ENCODE measurements at places on chromosomes 11 and 22. TPM values are rescaled to one million over a fixed set of nuclear protein-coding genes. Genes with fewer than 3 reads are reported as not detected.

DNA sequence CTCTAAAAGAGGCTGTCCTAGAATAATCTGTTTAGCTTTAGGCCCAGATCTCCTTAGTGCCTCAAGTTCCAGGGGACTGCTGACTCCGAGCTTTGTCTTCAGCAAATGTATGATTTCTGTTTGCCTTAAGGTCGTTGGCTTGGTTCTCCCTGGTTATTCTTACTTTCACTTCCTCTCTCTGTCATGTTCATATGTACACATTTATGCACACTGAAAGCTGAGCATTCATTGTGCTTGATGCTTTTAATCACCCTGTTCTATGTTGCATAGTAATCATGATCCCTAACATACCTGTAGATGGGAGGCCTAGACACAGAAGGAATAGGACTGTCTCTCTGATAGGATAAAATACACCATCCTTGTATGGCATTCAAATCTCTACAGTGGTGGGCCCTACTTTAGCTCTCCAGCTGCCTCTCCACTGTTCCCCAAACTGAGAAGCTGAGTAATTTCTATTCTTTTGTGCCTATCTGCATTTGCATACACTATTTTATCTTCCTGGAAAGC lies 7.2 kb downstream of the PPFIBP2 start:
- DNase-seq, result no peak
- no peaks in the 10 kb centered on the region for H3K36me3 ChIP-seq
- H3K27me3 ChIP-seq, result no peaks in the 10 kb centered on the region
- no peak overlapping the region for H3K4me3 ChIP-seq
- peaks cover 16% of the 10 kb centered on the region for H3K4me1 ChIP-seq

DNA sequence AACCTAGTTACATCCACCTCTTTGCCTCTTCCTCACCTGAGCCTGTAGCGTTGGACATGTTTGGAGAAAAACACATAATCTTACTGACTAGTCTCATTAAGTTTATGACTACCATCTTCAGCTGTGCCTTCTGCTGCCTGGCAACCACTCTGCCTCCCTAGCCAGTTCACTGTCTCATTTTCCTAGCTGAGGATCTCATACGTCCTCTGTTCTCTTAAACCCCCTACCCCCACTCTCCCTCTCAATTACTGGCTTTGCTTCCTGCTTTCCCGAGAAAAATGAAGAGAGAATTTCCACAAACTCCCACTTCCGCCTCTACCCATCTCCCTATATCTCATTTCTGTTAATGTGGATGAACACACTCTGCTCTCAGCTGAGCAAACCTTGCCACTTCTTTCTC lies 239.3 kb upstream of the POU2AF2 start:
- H3K36me3 ChIP-seq, result no peaks in the 10 kb centered on the region
- H3K4me3 ChIP-seq, result no peak overlapping the region
- no peak overlapping the region for H3K27ac ChIP-seq
- H3K27me3 ChIP-seq, result no peaks in the 10 kb centered on the region
- H3K4me1 ChIP-seq, result no peaks in the 10 kb centered on the region
- DNase-seq, result no peak

DNA sequence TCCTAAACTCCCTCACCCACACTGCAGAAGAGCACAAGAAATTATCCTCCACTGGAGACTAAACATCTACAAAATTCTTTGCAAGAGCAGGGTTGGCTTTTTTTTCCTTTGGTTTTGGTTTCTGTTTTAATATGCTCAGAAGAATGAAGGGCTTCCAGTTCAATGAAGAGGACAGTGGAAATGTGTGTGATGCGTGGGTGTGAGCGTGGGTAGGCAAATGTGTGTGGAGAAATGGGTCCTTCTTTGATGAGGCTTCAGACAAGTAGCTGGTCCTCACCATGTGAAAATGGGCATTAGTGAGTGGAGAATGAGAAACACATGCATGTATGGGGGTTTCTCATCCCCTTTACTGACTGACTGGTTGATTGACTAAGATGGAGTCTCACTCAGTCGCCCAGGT lies 263.3 kb upstream of the SYN3 start:
- DNase-seq, result no peak
- no peaks in the 10 kb centered on the region for H3K4me1 ChIP-seq
- no peak overlapping the region for H3K4me3 ChIP-seq
- H3K27ac ChIP-seq, result no peak overlapping the region
- no peaks in the 10 kb centered on the region for H3K36me3 ChIP-seq
- H3K27me3 ChIP-seq, result no peaks in the 10 kb centered on the region

GRCh38 chr11:61133956-61134662 lies 27.1 kb downstream of the VPS37C start:
- H3K4me3 ChIP-seq, result no peak overlapping the region
- no peak overlapping the region for H3K27ac ChIP-seq
- H3K36me3 ChIP-seq, result peaks cover 24% of the 10 kb centered on the region
- H3K27me3 ChIP-seq, result no peaks in the 10 kb centered on the region

- no peaks in the 10 kb centered on the region for H3K36me3 ChIP-seq
- H3K27me3 ChIP-seq, result no peaks in the 10 kb centered on the region
- no peak overlapping the region for H3K27ac ChIP-seq
- H3K4me3 ChIP-seq, result no peak overlapping the region
- DNase-seq, result no peak
- H3K4me1 ChIP-seq, result no peaks in the 10 kb centered on the region
Measured at GRCh38 chr11:25859776-25860175, 472.2 kb upstream of the ANO3 start.

- H3K27me3 ChIP-seq, result no peaks in the 10 kb centered on the region
- H3K27ac ChIP-seq, result peak overlapping the region; percentile 68
- no peak overlapping the region for H3K4me3 ChIP-seq
- H3K36me3 ChIP-seq, result peaks cover 42% of the 10 kb centered on the region
- peak; percentile 64 for DNase-seq
Measured at GRCh38 chr11:61347916-61348461, 13.7 kb downstream of the CYB561A3 start.

DNA sequence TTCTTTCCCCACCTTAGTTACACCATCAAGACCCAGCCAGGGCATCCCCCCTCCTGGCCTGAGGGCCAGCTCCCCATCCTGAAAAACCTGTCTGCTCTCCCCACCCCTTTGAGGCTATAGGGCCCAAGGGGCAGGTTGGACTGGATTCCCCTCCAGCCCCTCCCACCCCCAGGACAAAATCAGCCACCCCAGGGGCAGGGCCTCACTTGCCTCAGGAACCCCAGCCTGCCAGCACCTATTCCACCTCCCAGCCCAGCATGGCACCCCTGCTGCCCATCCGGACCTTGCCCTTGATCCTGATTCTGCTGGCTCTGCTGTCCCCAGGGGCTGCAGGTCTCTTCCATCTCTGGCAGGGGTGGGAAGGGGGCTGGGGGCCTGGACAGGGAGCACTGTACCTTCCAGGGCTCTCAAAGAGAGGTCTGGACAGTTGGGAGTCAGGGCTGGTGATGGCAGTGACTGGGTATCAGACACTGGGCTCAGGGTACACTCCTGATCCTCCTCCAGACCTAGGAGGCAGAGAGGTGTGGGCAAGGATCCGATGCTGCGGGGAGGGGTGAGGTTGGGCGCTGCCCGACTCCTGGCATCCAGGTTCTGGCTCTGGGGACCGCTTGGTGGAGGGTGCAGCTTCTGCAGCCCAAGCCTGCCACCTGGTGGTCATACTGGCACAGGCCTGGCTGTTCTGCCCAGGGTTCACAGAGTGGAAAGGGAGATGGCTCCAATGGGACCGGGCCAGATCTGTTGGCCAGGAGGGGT lies at the start of gene UPK2:
TSS of gene UPK2 (plus strand) at position 205 of the 753 bp plus-strand sequence. CDS start at position 258, 53 bp downstream.
- H3K36me3 ChIP-seq, result no peaks in the 10 kb centered on the region
- no peak within 1 kb of the TSS for H3K4me3 ChIP-seq
- H3K4me1 ChIP-seq, result no peaks in the 10 kb centered on the region
- H3K27ac ChIP-seq, result no peak within 1 kb of the TSS
- DNase-seq, result peak; percentile 94

DNA sequence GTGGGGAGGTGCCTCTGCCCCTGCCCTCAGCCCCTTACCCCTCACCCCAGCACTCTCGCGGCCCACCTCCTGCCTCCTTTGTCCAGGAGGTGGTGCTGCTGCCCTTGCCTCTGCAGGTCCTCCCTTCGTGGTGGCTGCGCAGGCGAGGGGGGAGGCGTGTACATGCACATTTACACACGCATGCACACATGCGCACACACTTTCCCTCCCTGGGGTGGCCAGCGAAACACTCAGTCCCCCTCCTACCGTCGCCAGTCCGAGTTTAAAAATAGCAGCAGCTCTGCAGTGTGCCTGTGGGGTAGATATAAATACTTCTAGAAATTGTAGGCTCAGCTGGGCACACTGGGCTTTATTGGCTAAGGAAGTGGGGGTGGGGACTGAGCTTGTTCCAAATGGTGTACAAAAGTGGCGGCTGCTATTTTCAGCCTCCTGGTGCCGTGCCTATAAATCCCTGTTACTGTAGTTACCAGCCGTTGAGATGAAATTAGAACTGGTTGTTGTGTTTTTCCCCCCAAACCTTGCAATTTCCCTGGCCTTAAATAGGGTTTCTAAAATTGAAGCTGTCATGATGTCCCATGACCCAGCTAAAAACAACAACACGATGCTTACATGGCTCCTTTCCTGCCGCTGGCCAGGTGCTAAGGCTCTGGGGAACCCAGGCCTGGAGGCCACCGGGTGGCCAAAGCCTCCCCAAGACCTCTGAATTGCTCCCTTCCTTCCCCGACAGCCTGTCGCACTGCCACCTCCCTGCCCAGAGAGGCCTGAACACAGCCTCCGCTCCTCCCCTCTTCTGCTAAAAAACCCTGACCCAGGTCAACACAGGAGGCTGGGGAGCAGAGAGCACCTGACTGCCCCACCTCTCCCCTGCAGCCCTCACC lies 12.4 kb downstream of the PICK1 start:
- H3K27ac ChIP-seq, result no peak overlapping the region
- H3K27me3 ChIP-seq, result no peaks in the 10 kb centered on the region
- H3K36me3 ChIP-seq, result peaks cover 81% of the 10 kb centered on the region
- no peak overlapping the region for H3K4me3 ChIP-seq
- no peaks in the 10 kb centered on the region for H3K4me1 ChIP-seq
- DNase-seq, result no peak

DNA sequence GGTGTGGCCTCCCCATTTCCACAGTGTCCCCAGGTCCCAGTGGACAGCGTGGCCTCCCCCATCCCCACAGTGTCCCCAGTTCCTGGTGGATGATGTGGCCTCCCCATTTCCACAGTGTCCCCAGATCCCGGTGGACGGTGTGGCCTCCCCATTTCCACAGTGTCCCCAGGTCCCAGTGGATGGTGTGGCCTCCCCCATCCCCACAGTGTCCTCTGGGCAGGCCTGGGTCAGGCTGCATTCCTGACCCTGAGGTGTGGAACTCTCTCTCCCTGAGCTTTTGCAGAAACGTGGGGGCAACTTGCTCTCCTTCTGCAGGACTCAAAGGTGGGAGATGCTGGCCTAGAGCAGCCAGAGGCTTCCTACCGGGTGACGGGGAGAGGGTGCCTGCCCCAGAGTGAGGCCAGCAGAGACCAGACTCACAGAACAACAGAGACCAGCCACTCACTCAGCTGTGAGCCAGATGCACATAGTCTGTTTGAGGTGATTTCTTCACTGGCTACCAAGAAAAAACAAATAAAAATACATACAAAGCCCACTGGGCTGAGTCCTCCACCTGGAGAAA lies 85.8 kb upstream of the FGF3 start:
- H3K36me3 ChIP-seq, result no peaks in the 10 kb centered on the region
- no peak overlapping the region for H3K27ac ChIP-seq
- peaks cover 24% of the 10 kb centered on the region for H3K27me3 ChIP-seq
- no peak for DNase-seq
- H3K4me3 ChIP-seq, result no peak overlapping the region
- H3K4me1 ChIP-seq, result no peaks in the 10 kb centered on the region

DNA sequence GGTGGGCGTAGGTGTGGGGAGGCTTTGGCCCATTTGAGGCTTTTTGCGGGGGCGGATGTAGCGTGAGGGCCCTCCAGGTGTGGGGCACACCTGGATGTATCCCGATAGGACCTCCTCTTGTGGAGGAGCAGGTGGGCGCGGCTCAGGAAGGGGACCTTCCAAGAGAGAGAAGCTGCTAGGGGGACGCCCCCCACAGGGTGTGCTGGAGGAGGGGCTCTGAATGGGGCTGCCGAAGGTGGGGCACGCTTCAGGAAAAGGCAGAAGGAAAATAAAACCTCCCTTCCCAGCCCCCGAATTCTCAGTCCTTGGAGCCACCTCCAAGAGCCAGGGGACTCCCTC lies 621 bp downstream of the SGSM1 start:
- no peaks in the 10 kb centered on the region for H3K27me3 ChIP-seq
- H3K27ac ChIP-seq, result no peak overlapping the region
- peaks cover 3% of the 10 kb centered on the region for H3K4me1 ChIP-seq

GRCh38 chr22:21713428-21714058 lies 22.1 kb downstream of the YPEL1 start:
- H3K27me3 ChIP-seq, result no peaks in the 10 kb centered on the region
- H3K36me3 ChIP-seq, result no peaks in the 10 kb centered on the region
- H3K4me3 ChIP-seq, result no peak overlapping the region
- H3K4me1 ChIP-seq, result no peaks in the 10 kb centered on the region
- DNase-seq, result no peak
- H3K27ac ChIP-seq, result no peak overlapping the region

- peaks cover 15% of the 10 kb centered on the region for H3K4me1 ChIP-seq
- H3K27ac ChIP-seq, result no peak overlapping the region
- no peaks in the 10 kb centered on the region for H3K36me3 ChIP-seq
- H3K27me3 ChIP-seq, result no peaks in the 10 kb centered on the region
- peak overlapping the region; percentile 8 for H3K4me3 ChIP-seq
Measured at GRCh38 chr11:96045622-96046456, 121.9 kb upstream of the MTMR2 start.

Gene SAA4
- not detected for total RNA-seq

Measured in upper lobe of right lung (tissue), 1 donor.